Naive B cell (primary cell): ENCODE measurements at places on chromosomes 3 and 15.

DNA sequence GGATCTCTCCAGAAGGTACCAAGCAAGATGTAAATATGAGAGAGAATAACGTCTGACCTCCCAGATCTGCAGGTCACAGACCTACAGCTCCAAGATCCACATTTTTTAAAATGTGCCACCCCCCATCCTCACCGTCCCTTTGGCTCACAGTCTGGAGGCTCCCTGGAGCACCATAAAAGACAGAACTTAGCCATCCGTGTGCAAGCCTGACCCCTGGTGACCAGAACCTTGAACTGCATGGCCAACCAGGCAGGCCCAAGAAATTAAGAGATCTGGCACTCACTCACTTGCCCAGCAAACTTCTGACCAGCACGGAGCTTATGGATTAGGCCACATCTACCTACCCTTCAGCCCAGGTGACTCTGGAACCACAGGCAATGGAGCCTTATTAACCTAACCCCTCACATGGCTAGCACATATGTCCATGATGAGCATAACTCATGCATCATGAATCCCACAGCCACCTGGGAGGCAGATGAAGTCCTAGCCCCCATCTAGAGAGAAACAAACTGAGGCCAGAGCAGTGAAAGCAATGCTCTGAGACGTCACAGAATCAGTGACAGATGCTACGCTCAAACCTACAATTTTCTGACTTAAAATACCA is 275.3 kb downstream of the UACA start:
- DNase-seq, result peak; percentile 56

DNA sequence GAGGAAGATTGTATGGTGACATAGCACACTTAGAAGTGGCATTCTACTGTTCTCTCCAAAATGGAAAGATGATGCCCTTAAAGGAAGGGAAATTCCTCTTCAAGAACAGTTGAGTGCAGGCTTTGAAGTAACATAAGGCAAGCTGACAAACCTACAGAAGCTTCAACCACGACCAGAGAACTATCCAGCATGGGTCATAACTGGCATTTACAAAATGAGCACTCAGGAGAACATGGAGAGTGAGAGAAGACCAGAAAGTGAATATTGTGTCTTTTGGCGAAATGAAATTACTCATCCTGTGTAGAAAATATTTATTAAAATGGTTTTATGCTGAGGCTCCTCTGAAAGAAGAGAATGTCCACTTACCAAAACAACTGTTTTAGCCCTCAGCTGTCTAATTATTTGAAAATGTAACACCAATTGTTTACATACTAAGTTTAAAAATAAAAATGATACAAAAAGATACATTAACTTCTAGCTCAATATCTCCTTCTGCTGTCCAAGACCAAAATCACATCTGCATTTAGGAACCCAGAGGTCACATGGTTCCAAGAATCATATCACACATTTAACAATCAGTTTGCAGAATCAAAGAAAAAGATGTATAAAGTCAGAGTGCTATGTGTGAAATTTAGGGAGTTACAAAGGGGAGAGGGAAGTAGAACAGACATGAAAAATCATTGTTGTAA is 216.9 kb downstream of the ATP8B4 start:
- DNase-seq, result no peak

DNA sequence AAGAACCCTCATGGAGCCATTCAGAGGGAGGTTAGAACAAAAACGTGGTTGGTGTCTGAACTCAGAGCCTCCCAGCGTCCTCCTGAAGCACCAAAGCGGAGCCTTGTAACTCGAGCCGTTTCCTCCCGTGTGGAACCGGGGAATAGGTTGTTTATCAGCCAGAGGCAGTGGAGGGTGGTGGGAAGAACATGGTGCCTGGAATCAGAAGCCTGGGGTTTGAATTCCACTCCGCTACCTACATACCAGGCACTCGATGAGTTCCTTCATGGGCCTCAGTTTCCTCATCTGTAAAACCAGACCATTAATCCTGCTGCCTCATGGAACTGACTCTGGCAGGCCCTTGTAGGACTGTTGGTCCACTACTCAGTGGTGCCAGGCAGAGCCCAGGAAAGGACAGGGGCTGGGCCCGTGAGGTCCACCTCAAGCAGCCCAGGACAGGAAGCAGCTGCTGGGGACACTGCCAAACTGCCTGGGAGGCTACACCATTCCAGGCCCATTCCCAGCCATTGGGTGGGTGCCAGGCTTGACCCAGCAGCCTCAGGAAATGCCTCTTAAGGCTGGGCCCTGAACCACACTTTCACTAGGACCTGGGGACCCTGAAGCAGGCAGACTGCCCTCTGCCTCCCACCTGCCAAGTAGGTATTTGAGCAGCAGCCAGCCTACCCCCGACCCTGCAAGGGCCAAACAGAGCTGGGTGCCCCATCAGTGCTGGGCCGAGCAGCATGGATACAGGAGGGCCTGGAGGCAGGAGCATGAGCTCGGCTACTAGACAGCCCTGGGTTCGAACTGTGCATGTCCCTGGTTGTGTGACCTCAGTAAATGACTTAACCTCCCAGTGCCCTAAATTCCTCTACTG is 33.4 kb downstream of the PRKCD start:
- DNase-seq, result no peak

- no peak for DNase-seq
These were observed 388.3 kb downstream of the FEZF2 start for GRCh38 chr3:61985020-61985419.

DNA sequence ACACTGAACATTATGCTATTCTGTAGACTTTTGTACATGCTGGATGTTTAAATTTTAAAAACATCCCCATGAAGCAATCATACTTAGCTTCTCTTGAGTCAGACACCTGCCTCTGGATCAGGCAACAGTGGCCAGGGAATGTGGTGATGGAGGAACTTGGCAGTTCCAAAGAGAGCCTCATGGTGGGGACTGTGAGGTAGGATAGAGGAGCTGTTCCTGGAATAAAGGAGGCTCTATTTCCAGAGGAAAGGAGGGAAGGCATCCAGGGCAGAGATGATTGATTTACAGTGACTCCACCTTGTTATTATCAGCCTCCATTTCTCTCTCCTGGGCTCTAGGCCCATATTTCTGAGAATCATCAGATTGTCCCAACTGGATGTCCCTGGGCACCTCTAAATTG is 35.0 kb upstream of the ABHD17C start:
- no peak for DNase-seq

GRCh38 chr3:69838696-69839515 is 99.6 kb downstream of the MITF start:
- no peak for DNase-seq

DNA sequence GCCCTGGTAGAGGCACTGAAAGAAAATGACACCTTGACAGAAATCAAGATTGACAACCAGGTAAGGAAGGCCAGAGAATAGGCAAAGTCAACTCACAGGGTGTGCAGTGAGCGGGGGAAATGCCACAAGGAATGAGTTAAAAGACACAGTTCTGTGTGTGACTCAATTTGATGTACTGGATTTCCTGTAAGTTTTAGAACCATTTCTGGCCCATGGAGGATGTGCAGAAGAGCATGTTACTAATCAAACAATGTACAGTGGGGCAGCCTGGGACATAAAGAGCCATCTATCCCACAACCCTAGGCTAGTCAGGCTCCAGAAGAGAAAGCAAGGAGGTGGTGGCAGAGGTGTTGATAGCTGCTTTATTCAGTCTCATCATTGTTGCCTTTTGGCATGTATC is 31.2 kb upstream of the TMOD3 start:
- DNase-seq, result no peak

DNA sequence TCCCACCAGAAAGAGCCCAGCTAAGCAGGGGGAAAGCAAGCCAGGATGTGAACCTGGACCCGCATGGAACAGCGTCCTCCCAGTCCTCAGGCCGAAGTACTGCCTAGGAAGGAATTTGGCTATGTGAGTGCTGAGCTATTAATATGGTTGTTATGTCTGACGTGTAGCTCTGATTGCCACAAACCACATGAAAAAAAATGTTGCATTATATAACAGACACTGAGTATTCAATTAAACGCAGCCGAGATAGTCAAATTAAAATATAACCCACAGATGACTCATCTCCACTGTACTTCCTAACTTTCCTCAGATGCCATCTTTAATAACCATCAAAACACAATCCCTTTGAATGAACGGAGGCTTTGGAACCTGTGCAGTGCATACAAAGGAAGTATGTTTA is 111.1 kb downstream of the GABRB3 start:
- no peak for DNase-seq

GRCh38 chr3:56522374-56522773 is 34.6 kb upstream of the CCDC66 start:
- DNase-seq, result no peak

GRCh38 chr15:34993412-34993811 is 5.3 kb upstream of the ZNF770 start:
- no peak for DNase-seq

GRCh38 chr15:35926007-35926380 is 380.0 kb upstream of the DPH6 start:
- no peak for DNase-seq
